Tibial artery (tissue), 4 donors: ENCODE measurements at places on chromosomes 4 and X.

DNA sequence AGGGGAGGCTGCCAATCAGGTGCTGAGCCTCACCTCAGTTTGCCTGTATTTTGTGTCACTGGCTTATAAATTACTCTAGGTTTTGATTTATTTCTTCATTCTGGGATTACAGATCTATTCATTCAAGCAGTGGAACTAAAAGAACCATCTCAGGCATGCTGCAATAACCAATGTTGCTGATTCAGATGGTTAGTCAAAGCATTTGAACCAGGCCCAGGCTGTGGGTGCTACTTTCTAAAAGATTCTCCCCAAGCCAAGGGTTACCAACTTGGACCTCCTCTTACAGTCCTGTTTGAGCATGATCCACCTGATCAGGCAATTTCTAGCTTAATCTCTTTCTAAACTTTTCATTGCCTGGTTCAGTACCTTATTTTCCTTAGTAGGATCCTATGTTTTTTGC lies 67.2 kb downstream of the TMEM131L start:
- no peak for DNase-seq

DNA sequence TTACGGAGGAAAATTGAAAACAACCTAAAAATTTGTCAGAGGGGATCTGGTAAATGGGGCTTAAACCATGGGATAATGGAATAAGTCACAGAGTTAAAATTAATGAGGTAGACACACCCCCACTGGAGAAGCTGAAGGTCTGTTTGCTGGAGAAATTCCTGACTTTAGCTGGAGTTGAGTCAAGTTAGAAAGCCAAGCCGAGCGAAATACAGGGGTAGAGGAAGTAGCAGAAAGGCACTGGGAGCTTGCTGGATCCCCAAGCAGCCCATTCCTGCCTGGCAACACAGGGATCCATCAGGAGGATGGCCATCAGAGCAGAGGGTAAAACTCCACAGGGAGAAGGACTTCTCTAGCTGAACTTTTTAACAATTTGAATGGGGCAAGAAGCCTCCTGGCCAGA lies 163.8 kb downstream of the ATRX start:
- DNase-seq = no peak

DNA sequence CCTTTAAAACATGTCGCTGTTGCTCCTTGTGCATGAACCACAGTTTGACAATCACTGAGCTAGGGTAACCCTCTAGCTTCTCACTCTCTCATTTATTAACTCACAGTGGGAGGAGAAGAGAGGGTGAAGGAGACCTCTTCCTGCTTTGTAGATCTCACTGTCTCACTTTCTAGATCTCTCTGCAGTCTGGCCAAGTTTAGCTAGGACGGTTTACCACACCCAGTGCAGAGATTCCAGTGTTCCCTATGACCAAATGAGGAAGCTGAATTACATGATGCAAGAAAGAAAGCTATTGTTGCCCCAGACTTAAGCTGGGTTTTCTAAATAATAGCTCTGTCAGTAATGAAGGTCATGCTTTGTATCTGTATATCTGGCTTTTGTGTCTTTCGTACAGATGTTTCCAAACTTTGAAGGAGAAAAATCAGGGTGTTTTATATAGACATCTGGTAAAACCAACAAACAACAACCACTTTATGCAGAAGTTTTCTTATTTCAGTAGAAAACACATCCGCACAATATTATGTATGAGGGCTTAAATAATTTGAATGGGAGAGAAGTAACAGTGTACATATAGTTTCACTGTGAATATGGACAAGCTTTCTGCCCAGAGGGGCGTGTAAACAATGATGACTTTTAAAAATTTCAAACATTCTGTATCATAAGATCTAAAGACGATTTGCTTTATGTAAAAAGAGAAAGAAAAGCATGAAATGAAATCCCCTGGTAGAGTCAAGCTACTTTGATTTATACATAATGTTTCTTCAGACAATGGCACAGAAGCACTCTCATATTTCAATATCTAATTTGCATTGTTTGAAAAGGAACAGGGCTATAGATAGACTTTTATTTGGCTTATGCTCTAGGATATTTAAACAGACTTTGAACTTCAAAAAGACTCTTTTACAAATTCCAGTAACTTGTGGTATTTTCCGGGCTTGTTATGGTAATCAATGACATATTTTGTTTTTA lies 582.3 kb downstream of the FSTL5 start:
- no peak for DNase-seq

GRCh38 chr4:142360657-142361056 lies 485.4 kb downstream of the INPP4B start:
- DNase-seq = no peak

DNA sequence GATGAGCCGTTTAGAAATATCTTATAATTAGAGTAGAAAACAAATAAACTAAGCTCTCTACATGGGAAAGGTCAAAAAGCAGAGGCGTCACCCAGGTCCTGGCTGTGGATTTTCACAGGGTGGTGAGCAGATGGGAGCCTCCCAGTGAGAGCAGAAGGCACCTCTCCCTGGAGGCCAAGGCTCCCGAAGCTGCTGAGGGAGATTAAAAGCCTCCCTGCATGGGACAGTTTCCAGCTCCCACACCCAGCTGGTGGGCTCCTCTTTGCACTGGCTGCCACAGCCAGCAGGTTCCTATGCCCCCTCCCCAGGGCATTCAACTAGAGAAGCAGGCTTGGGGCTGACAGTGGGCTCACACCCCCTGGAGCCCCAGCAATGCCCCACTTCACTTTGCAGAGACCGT lies 55.2 kb upstream of the TBC1D9 start:
- no peak for DNase-seq

DNA sequence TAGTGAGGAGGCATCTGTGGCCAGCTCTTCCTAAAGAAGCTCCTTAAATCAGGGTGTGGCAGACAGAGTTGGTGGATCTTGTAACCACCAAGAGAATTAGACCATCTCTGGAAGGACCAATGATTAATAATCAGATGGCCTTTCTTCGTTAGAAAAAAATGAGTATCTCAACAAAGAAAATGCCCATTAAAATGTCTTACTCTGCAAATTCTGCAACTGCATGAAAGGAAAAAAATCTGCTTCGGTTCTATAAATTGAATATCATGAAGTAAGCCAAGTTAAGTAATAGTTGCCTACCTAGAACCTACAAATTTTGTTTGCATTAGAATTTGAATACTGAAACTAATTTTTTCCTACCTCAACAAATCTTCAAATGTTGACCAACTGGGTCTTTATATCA lies 4.2 kb upstream of the DCLK2 start:
- no peak for DNase-seq

- no peak for DNase-seq
Observed at GRCh38 chr4:151418385-151418784, 9.4 kb downstream of the FHIP1A start.

- no peak for DNase-seq
Observed at GRCh38 chr4:8938623-8939022, 67.0 kb upstream of the HMX1 start.

DNA sequence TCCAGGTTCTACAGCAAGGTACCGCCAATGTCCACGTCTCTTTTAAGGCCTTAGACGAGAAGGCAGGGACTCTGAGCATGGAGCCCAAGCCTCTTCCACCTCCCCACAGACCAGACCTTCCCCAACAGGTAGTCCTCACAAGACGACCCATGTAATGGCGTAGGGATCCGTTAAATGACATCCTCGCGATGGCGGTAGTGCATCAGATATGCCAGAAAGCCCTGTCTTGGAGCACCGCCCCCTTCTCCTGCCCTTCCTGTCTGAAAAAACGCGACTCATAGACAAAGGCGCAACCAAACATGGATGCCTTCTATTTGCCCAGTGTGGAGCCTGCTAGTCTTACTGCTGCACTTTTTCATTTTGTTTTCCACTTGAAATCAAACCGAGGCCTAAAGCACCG lies 185.4 kb downstream of the OR13H1 start:
- DNase-seq = no peak
